ENCODE measurements at places on chromosomes 4 and X. TPM values are rescaled to one million over a fixed set of nuclear protein-coding genes. Genes with fewer than 3 reads are reported as not detected.

GRCh38 chr4:136390824-136391223, 1141.5 kb downstream of the PCDH18 start:
- DNase-seq, result no peak

DNA sequence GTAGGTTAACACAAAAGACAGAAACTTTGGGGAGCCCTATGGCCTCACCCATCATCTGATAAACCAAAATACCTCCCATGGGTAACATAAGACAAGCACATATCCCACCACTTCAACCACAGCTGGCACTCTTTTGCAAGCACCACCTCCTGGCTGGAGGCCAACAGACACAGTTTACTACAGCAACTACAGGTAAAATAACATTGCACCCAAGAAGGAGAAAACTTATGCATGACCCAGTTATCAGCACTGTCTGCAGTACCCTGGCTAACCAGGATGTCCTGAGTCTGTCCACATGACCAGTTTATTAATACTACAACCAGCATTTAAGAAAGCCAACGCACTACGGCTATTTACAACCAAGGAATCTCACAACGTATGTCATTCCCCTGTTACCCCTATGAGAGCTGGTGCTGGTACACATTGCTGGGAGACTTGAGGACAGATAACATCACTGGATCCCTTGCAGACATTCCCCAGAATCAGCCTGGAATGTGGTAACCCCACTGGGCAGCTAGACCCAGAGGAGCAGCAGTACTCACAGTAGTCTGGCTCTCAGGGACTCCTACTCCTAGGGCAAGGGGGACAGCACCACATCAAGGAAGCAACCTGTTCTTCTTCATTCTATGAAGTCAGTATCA, 32.0 kb downstream of the ELF2 start:
- DNase-seq, result no peak

DNA sequence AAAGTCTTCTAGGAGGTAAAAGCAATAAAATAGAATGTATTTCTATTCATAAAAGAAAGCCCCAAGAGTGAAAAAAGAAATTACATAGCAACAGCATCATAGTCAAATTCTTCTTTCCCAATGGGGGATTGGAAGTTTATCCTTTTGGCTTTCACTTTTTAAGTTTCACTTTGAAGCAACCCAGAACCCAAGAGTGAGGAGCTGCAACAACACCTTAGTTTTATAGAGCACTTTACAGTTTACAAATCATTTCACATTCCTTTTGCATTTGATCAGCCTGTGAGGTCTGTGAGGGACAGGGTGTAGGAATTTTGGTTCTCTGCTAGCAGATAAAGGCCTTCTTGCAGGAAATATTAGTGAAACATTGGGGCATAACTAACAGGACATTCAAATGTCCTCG, 112.0 kb upstream of the NDP start:
- DNase-seq, result no peak

The TNIP3 gene
- total RNA-seq, result not detected

- no peak for DNase-seq
These were observed 8.9 kb downstream of the COPS4 start for GRCh38 chr4:83043801-83044407.

The UNC5C gene
- total RNA-seq, result 6.5 TPM

The CTAG2 gene
- not detected for total RNA-seq

GRCh38 chr4:171817026-171817425, 3.8 kb downstream of the GALNTL6 start:
- DNase-seq, result no peak
